ENCODE measurements at places on chromosomes 12 and 14.

- no peak for DNase-seq
- no peaks in the 10 kb centered on the region for H3K27me3 ChIP-seq
- H3K36me3 ChIP-seq = no peaks in the 10 kb centered on the region
- no peak overlapping the region for H3K27ac ChIP-seq
- H3K4me3 ChIP-seq = no peak overlapping the region
Observed at GRCh38 chr12:54386403-54387113, 2.0 kb upstream of the ZNF385A start.

- H3K36me3 ChIP-seq = no peaks in the 10 kb centered on the region
- peaks cover 15% of the 10 kb centered on the region for H3K4me1 ChIP-seq
- H3K4me3 ChIP-seq = no peak overlapping the region
- DNase-seq = no peak
- no peaks in the 10 kb centered on the region for H3K27me3 ChIP-seq
- no peak overlapping the region for H3K27ac ChIP-seq
Observed at GRCh38 chr14:61703342-61704129, 8.2 kb downstream of the HIF1A start.

- H3K27me3 ChIP-seq = no peaks in the 10 kb centered on the region
- DNase-seq = no peak
- no peak overlapping the region for H3K27ac ChIP-seq
- H3K36me3 ChIP-seq = no peaks in the 10 kb centered on the region
- H3K4me3 ChIP-seq = no peak overlapping the region
- no peaks in the 10 kb centered on the region for H3K4me1 ChIP-seq
Observed at GRCh38 chr12:114703060-114703493, 19.1 kb upstream of the TBX3 start.

DNA sequence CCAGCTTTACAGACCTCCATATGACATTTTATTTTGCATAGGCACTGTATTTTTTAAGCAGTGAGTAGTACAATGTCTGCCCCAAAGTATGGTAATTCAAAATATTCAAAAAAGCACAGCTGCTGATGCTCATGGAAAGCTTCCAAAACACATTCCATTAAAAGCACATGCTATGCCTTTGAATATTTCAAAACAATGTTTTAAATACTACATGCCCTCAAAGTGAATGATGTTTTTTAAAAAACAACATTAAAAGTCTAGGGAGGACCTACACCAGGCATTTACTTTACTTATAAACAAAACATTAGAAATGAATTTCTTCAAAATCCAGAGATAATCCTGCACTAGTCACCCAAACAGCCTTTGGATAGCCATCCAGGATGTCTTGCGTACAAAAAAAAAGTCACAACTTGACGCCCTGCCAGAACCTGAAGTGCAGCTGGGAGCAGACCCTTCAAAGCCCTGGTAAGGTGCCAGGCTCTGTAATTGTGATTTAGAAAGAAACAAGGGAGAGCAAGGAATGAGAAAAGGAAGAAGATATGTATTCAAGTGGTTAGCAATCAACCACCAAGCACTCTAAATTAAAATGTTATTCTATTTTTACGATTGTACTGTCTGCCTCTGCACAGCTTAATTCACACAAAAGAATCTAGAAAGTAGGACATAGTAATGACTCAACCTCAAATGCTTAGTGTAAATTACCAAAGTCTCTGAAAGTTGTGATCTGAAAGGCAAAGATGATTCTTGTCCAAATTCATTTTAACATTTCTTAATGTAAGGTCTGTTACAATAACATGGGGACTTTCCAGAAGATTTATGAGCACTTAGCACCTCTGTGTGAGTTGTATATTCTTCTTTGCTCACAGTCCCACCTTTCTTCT, 31.9 kb downstream of the CEP83 start:
- H3K27me3 ChIP-seq = no peaks in the 10 kb centered on the region
- H3K4me3 ChIP-seq = no peak overlapping the region
- H3K27ac ChIP-seq = no peak overlapping the region
- DNase-seq = peak; percentile 83
- peaks cover 17% of the 10 kb centered on the region for H3K4me1 ChIP-seq
- H3K36me3 ChIP-seq = no peaks in the 10 kb centered on the region

DNA sequence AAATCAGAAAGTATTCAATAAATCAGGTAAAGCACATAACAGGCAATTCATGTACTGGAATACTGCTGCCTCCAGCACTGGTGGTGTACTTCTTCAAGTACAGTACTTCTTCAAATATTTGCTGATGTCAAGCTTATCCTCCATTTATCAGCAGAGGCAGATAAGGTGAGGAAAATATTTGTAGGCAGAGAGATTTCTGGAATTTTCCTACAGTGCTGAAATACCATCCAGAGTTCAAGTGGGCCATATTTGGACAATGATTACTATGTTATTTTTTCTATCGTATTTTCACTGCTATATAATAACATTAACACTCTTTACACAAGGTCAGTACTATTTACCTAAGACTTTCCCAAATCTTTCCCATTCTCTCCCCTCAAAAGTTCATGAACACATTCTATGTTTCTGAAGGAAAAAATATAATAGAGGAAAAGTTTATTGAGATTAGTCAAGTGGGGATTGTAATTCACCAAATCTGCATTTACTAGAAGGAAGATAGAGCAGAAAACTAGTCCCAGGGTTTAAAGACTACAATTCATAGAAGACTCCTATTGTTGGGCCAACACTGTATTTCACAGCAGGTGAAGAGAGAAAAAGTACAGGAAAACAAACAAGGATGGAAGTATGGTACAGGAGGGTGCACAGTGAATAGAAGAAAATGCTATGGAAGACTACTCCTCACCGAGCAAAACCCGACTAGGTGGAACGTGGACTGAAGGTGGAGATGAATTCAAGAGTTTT, 141.1 kb downstream of the PAWR start:
- H3K36me3 ChIP-seq = no peaks in the 10 kb centered on the region
- no peak overlapping the region for H3K27ac ChIP-seq
- no peak overlapping the region for H3K4me3 ChIP-seq
- no peaks in the 10 kb centered on the region for H3K4me1 ChIP-seq
- no peak for DNase-seq

- H3K4me3 ChIP-seq = no peak overlapping the region
- DNase-seq = peak; percentile 41
- H3K27ac ChIP-seq = no peak overlapping the region
- no peaks in the 10 kb centered on the region for H3K36me3 ChIP-seq
- H3K27me3 ChIP-seq = no peaks in the 10 kb centered on the region
Observed at GRCh38 chr12:58727521-58727920, 192.8 kb downstream of the LRIG3 start.

DNA sequence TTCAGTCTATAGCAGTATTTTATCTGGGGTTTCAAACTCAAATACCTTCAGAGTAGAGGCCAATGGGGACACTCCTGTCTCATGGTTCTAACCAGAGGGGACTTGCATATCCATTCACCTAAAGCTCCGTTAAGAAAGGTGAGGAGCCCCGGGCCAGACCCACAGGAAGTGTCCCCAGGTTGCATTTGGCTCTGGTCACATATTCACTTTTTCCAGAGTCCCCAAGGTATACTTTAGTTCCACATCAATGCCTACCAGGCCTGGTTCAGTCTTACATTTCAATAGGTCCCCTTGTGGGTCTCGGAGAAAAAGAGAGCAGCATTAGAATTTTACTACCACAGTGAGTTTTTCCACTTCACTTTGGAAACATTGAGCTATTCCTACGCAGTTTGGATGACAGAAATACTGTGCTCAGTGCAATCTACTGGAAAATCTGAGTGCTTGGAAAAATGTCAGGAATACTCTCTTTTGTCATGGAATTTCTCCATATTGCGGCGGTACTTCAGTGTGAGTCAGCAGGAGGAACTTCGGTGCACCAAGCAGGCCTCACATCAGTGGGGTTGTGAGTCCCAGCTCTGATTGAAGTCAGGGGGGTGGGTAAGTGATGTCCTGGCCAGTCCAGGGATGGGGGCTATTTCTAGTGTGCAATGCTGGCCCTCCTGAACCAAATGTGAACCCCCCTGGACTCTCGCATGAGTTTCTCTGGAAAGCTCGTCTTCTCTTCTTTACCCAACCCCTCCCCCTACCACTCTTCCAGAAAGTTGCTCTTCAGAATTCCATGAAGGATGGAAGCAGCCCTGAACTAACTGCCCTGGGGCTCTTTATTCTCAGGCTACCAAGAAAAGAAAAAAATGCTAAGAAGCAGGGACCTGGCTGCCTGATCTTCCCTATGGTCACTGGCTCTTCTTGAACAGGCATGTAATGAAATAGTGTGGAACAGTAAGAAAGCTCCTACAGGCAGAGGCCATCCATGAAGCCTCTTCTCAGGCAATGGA, 184.7 kb downstream of the PRKCH start:
- no peak overlapping the region for H3K4me3 ChIP-seq
- no peaks in the 10 kb centered on the region for H3K4me1 ChIP-seq
- no peak for DNase-seq
- H3K36me3 ChIP-seq = no peaks in the 10 kb centered on the region
- no peak overlapping the region for H3K27ac ChIP-seq

GRCh38 chr12:23204933-23205778, 580.2 kb downstream of the ETNK1 start:
- H3K4me3 ChIP-seq = no peak overlapping the region
- H3K36me3 ChIP-seq = no peaks in the 10 kb centered on the region
- no peaks in the 10 kb centered on the region for H3K27me3 ChIP-seq
- peaks cover 3% of the 10 kb centered on the region for H3K4me1 ChIP-seq

- H3K27ac ChIP-seq = no peak overlapping the region
- no peak for DNase-seq
- H3K4me3 ChIP-seq = no peak overlapping the region
- peaks cover 8% of the 10 kb centered on the region for H3K27me3 ChIP-seq
- no peaks in the 10 kb centered on the region for H3K4me1 ChIP-seq
Observed at GRCh38 chr14:101490771-101491170, 70.5 kb upstream of the DIO3 start.

DNA sequence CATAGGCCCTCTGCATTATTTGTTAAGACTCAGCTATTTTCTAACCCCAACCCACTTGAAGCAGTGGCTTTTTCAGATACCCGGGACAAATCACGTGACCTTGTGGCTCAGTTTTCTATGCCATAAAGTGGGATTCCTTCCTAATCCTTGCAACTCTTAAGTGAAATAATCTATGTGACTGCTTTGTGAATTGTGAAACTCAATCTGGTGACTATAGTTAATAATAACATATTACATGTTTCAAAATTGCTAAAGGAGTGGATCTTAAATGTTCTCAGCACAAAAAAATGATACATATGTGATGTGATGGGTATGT, 17.3 kb downstream of the EML1 start:
- no peaks in the 10 kb centered on the region for H3K4me1 ChIP-seq
- H3K36me3 ChIP-seq = no peaks in the 10 kb centered on the region
- H3K27me3 ChIP-seq = no peaks in the 10 kb centered on the region

Data from A673 (cell line).